Cardiac muscle cell (in vitro differentiated cells and primary cell): ENCODE measurements at places on chromosomes 5 and 9. TPM values are rescaled to one million over a fixed set of nuclear protein-coding genes. Genes with fewer than 3 reads are reported as not detected.

Gene BSPRY
- 0.32 and 1.2 TPM in 2 replicates for total RNA-seq

Gene C9orf153
- 0.74 and 1.0 TPM in 2 replicates for total RNA-seq

- no peak overlapping the region for H3K4me3 ChIP-seq
- DNase-seq, result no peak
- peaks cover 46% of the 10 kb centered on the region for H3K4me1 ChIP-seq
Observed at GRCh38 chr9:129478961-129479630, 141.8 kb downstream of the C9orf50 start.

GRCh38 chr5:181221792-181222629, 1.1 kb upstream of the TRIM41 start:
- DNase-seq, result peak; percentile 82
- H3K27me3 ChIP-seq, result no peaks in the 10 kb centered on the region
- H3K4me3 ChIP-seq, result peak overlapping the region; percentile 80

DNA sequence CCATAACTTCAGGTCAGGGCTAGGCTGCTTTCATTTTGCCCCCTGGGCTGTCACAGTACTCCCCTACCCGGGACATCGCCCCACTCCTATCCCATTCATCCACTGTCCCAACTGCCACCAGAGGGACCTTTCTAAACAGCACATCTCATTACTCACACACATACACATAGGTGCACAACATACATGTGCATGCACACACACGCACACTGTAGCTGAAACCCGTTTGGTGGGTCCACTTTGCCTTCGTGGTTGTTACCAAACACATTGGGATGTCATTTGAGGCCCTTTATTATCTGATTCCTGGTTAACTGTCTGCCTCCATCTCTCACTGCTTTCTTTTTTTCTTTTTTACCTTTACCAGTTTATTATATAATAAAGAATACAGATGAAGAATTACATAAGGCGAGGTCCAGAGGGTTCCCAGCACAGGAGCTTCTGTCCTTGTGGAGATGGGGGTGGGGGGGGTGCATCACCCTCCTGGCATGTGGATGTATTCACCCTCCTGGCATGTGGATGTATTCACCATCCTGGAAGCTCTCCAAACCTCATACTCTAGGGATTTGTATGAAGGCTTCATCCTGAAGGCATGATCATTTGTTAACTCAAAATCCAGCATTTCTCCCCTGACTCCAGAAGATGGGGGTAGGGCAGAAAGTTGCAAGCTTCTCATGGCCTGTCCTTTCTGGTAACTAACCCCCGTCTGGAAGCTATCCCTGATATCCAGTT, 186.0 kb downstream of the GOLPH3 start:
- H3K4me1 ChIP-seq, result no peaks in the 10 kb centered on the region
- H3K27ac ChIP-seq, result no peak overlapping the region
- DNase-seq, result peak; percentile 93
- no peak overlapping the region for H3K4me3 ChIP-seq
- H3K36me3 ChIP-seq, result no peaks in the 10 kb centered on the region

DNA sequence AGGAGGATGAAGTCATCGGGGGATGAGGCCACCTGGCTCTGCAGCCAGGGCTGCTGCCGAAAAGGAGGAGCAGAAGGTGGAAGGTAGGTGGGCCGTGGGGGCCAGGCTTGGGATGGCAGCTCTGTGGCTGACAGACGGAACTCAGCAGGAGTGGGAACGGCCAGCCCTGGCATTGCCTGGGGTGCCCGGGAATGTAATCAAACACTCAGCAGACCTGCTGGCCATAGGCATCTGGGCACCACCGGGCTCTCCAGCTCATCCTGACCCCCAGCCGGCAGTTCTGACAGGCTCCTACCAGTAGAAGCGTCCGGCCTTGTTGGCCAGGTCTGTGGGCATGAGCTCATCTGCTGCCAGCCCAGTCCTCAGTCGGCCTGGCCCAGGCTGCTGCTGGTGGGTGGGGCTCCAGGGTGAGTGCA, 4.3 kb upstream of the FAT2 start:
- no peak overlapping the region for H3K27ac ChIP-seq
- H3K4me1 ChIP-seq, result peaks cover 12% of the 10 kb centered on the region
- no peaks in the 10 kb centered on the region for H3K36me3 ChIP-seq

- H3K4me3 ChIP-seq, result no peak overlapping the region
- no peaks in the 10 kb centered on the region for H3K36me3 ChIP-seq
- no peak for DNase-seq
- no peaks in the 10 kb centered on the region for H3K27me3 ChIP-seq
- no peak overlapping the region for H3K27ac ChIP-seq
- no peaks in the 10 kb centered on the region for H3K4me1 ChIP-seq
Observed at GRCh38 chr9:34272101-34272541, 56.9 kb downstream of the KIF24 start.

DNA sequence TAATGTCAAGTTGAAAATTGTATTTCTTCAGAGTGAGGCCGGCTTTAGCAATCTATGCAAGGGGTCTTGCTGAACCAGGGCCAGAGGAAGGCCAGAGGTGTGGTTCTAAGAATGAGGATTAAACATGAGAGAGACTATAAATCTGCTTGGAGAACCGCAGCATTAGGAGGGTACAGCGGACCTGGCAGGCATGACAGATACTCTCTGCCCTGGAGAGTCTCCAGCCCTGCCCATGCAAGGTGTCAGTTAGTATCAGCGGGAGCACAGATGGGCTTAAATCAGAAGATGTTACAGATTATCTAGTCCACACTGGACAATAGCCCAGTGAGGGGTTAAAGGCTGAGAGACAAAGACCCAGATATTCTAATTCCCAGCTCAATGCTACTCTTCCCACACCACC, 11.5 kb upstream of the GPX3 start:
- H3K4me3 ChIP-seq, result no peak overlapping the region
- H3K27me3 ChIP-seq, result no peaks in the 10 kb centered on the region

GRCh38 chr5:89036704-89037489, 153.9 kb upstream of the MEF2C start:
- H3K4me3 ChIP-seq, result no peak overlapping the region
- H3K36me3 ChIP-seq, result no peaks in the 10 kb centered on the region
- no peaks in the 10 kb centered on the region for H3K27me3 ChIP-seq

DNA sequence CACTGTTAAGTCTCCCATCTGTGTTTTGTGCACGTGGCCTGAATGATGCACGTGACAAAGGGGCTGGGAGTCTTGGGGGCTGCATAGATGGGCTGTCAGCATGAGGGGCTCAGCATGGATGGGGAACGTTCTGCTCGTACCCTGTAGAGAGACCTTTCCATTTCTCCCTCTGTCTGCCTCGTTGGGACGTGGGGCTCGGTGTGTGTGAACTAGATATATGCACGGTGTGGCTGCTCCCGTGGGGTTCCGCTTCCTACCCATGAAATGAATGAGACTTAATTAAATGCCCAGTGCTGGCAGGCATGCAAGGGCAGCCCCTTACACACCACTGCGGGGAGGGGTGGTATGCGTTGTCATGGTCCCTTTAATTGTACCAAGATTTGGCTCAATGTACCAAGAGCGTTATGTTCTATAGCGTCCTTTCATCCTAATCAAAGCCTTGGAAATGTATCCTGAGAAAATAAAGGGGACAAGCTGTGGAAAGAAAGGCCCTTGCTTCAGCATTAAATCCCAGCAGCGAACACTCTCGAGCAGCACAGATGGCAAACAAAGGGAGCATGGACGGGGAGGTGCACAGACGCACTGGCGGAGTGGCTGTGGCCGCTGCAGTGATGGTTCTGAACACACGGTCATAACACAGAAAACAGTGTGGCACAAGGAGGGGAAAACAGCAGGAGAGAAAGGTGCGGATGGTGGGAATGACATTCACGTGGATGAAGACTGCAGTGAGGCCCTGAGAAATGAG, 66.8 kb downstream of the RASGEF1C start:
- DNase-seq, result no peak
- H3K27me3 ChIP-seq, result no peaks in the 10 kb centered on the region
- no peaks in the 10 kb centered on the region for H3K4me1 ChIP-seq
- no peaks in the 10 kb centered on the region for H3K36me3 ChIP-seq
- H3K4me3 ChIP-seq, result no peak overlapping the region

GRCh38 chr5:63029891-63030290, 451.3 kb downstream of the LRRC70 start:
- no peak overlapping the region for H3K27ac ChIP-seq
- no peaks in the 10 kb centered on the region for H3K36me3 ChIP-seq
- no peaks in the 10 kb centered on the region for H3K4me1 ChIP-seq
- H3K4me3 ChIP-seq, result no peak overlapping the region
- no peaks in the 10 kb centered on the region for H3K27me3 ChIP-seq
